ENCODE measurements at places on chromosomes 11 and 22.
A peak's percentile ranks its signal among the peaks of the same experiment; 100 is the strongest.

- no peak for DNase-seq
Observed at GRCh38 chr22:27791159-27791858, 10.2 kb downstream of the MN1 start.

GRCh38 chr11:65854161-65854592 lies 3.8 kb downstream of the CFL1 start:
- no peak for DNase-seq

DNA sequence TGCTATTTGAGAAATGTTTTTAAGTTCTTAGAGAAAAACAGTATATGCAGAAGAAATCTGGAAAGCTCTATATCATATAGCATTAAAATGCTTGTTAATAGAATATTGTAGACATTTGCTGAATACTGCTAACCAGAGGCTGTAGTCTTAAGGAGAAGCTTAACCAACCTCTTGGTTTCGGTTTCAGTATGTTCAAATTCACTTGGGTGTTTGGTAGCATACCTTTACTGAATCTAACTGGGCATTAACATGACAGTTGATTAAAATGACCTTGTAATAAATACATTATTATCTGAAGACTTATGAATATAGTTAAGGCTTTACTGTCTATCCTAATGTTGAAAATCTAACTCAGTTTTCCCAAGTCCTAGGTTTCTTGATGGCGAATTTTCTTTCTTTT lies 5.4 kb downstream of the PCF11 start:
- DNase-seq = no peak

- DNase-seq = no peak
Observed at GRCh38 chr22:33561149-33561807, 359.0 kb downstream of the LARGE1 start.

- no peak for DNase-seq
Observed at GRCh38 chr11:47979378-47980087, 826 bp upstream of the PTPRJ start.

DNA sequence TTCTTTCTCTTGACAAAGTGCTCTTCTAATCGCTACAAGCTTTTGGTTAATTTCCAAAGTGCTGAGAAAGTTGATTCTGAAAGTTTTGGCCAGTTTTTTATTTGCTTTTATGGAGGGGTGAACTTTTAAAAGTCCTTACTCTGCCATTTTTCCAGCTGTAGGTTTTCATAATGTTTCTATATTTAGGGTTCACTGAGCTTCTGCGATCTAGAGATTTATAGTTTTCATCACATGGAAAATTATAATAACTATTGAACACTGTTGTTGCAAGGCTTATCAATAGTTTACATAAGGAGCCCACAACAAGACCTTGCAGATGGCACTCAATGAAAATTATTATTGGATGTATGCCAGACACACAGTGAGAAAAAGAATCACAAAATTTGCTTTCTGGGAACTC lies 55.1 kb downstream of the DLG2 start:
- DNase-seq = no peak

DNA sequence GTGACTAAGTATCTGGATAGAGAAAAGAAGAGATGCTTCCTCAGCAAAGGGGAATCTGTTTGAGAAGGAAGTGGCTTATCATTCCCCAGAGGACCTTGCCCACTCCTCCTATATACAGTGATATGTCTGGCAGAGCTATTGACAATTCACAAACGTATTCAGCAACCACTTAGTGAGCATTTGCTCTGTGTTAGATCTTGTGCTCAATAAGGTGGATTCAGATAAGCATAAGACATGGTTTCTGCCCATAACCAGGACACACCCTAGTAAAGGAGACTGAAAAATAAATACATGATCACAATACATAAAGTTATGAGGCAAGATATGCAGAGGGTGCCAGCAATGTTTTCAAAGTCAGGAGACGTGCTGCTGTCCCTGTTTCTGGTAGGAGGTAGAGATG lies 1.4 kb downstream of the TMEM9B start:
- no peak for DNase-seq

DNA sequence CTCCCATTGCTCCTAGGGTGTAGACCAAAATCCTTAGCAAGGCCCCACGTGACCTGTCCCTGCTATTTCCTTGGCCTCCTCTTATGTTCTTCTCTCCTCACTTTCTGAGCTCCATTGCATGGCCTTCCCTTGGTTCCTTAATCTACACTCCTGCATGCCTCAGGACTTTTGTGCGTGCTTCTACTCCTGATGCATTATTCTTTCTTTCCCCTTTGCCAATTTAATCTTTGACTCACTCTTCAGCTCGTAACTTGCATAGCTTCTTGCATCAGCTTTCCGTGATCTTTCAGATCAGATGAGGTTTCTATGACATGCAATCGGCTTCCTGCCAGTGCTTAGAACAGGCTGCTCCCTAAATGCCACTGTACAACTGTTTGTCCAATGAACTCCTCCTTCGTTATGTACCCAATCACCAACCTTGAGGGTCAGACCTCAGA lies 261.6 kb upstream of the CADM1 start:
- DNase-seq = peak; percentile 94

GRCh38 chr22:43550672-43551071 lies 138.9 kb downstream of the MPPED1 start:
- no peak for DNase-seq

DNA sequence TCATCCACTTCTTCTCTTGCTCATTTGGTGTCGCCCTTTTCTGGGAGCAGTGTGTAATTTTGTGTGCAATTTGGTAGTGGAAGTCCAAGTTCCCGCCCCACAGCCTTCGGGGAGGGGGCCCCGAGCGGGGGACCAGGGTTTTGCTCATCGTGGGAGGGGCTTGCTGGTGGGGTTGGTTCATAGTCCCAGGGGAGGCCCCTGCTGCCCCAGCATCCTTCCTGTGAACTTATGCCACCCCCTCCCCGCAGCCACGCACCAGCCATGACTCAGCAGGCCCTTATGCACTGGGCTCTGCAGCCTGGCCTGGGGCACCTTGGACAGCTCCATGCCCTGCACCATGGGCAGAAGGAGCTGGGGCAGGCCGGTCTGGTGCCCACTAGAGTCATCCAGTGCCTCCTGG lies 1183.6 kb downstream of the BRD1 start:
- no peak for DNase-seq

GRCh38 chr22:45575607-45576272 lies 73.1 kb downstream of the FBLN1 start:
- no peak for DNase-seq

DNA sequence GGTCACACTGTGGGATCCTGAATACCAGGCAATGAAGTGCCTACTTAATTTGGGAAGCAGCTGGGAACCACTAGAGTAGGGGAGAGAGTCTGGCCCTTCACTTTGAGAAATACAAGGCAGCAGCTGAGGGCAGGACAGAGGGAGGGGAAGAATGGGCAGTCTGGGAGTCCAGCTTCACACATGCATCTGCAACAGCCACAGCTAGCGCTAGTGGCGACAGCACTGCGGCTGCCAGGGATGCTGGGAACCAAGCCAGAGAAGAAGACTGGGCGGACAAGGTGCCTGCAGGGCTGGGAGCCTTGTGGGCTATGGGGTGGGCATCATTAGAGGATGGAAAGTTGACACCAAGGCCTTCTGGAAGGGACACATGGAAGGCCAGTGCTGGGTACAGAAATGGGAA lies 15.8 kb downstream of the SCUBE2 start:
- no peak for DNase-seq

DNA sequence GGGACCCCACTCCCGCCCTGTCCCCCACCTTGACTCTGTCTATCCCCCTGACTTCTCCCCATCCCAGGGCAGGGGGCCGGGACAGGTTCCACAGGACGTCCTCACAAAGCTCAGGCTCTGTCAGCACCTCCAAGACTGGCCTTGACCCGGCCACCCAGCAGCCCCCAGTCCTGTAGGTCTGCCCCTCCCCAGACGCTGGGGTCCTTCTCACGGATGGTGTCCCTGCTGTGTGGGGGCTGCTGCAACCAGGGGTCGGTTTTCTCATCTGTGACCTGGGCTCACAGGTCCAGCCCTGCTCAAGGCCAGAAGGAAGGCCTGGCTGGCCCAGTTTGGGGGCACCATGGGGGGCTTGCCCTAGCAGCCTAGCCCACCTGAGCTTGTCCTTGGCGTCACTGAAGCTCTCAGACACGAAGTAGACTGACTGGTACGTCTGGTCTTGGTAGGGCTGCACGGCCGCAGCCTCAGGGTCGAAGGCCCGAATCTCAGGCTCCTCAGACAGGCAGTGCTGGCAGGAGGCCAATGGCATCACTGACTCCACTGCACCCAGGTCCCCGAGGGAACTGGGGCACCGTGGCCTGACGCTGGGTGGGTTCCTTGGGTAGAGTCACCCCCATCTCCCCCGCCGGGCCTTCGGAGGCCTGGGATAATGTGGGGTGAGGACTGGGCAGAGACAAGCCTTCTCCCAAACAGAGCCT lies 4.0 kb upstream of the INS start:
- no peak for DNase-seq
